ENCODE measurements at places on chromosomes 1 and 21. TPM values are rescaled to one million over a fixed set of nuclear protein-coding genes. Genes with fewer than 3 reads are reported as not detected.

CHI3L1 gene
- total RNA-seq, result 1.1 TPM

MEX3A gene
- 1.2 TPM for total RNA-seq

RUNX1 gene
- 48.6 TPM for total RNA-seq

SLC45A1 gene
- 5.6 TPM for total RNA-seq

KCNE2 gene
- total RNA-seq, result not detected

VHLL gene
- 0.92 TPM for total RNA-seq

BRINP3 gene
- total RNA-seq, result not detected

SRSF10 gene
- total RNA-seq, result 60.0 TPM

All from smooth muscle cell of the pulmonary artery (primary cell).